ENCODE measurements at places on chromosomes 4 and X.

GRCh38 chrX:155334486-155335336, at the start of gene CLIC2:
TSS of gene CLIC2 (minus strand) at chrX:155334614. CDS start at chrX:155334427, 187 bp downstream.
- peak; percentile 83 for DNase-seq

- DNase-seq = no peak
These were observed 12.7 kb downstream of the ADGRL3 start for GRCh38 chr4:61212788-61213187.

GRCh38 chrX:39133971-39134370, 332.7 kb downstream of the MID1IP1 start:
- no peak for DNase-seq

DNA sequence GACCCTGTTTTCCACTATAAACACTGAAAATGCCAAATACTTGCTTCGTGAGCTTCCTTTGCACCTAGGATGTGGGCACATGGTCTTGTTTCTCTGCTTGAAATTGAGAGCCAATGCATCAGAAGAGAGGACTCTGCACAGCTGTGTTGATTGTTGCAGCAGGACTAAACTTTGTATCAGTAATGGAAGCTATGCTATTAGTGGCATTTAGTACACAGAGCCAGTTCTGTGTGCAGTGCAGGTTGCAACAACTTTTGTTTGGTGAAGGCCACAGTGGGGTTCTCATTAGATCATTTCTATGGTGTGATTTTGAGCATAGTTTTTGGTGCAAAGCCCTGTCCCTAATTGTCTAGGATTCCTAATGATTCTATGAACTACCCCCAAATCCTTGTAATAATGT, 54.4 kb upstream of the ANKRD17 start:
- DNase-seq = no peak

DNA sequence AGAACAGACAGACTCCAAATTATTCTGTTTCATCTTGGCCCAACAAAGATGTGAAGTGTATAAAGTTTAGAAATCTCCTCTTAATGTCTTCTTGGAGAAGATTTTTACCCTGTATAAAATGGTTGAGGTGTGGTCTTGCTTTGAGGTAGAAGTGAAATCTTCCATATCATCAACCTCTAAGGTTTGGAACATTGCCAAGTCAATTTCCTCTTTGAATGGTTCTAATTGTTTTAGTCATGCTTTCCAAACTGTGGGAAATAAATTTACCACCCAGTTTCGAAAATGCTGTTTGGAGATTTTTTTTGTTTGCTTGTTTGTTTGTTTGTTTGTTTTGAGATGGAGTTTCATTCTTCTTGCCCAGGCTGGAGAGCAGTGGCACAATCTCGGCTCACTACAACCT, 174.1 kb upstream of the ADAMTS3 start:
- no peak for DNase-seq

GRCh38 chrX:114970806-114971205, 46.6 kb downstream of the IL13RA2 start:
- DNase-seq = no peak

DNA sequence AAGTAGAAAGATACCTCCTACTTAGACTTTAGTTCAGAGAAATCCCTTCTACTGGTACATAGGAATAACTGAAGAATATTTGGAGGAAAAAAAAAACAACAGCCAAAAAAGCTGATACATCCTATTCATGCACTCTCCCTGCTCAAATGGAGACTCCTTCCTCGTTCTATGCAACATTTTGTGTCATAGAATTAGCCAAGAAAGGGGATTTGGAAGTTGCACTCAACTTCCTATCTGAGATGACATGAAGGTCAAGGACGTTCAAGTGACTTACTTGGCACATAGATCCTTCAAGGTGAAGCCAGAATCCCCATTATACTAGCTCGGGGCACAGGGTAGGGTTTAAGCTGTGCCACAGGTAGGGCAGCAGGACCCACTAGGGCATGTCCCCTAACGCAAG, 56.2 kb upstream of the S100G start:
- DNase-seq = no peak

- DNase-seq = peak; percentile 48
These were observed 618.1 kb downstream of the PPP4R3C start for GRCh38 chrX:26845056-26845455.
